Renal pelvis (tissue), 12 donors: ENCODE measurements at places on chromosomes 5 and 9. TPM values are rescaled to one million over a fixed set of nuclear protein-coding genes. Genes with fewer than 3 reads are reported as not detected.

GRCh38 chr5:14414007-14414406 lies 167.6 kb upstream of the OTULINL start:
- DNase-seq: no peak

GRCh38 chr9:70003901-70004714 lies 39.5 kb upstream of the MAMDC2 start:
- no peak for DNase-seq

The PCDHGA7 gene
- polyA plus RNA-seq: 2.2 TPM

DNA sequence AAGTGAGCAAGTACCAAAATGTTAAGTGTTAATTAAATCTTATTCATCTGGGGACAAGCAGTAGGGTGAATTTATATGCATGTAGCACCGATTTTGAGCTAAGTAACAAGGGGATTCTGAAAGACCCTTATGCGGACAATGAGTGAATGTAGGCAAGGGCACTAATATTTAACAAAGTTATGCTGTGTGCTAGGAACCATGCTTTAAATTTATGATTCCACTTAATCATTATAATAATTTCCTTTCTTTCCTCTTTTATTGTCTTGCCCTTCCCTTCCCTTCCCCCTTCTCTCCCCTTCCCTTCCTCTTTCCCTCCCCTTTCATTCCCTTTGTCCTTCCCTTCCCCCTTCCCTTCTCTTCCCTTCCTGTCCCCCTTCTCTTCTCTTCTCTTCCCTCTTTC lies 25.7 kb upstream of the TNC start:
- DNase-seq: no peak

DNA sequence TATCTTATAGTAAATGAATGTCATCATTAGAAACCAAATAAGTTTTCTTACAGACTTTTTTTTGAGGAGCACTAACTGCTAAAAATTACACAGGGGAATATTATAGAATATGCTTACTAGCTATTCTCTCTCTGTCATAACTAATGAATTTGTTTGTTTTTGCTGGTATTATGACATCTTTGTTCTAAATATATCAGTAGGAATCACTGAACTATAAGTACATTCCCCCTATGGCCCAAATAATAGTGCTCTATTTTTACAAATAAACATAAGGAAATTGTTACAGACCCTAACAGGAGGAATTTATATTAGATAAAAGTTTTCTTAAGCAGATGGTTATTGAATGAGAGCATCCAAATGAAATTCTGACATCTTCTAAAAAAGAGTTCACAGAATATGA lies 83.0 kb upstream of the RIOK2 start:
- no peak for DNase-seq

GRCh38 chr5:72494623-72495124 lies 12.5 kb downstream of the ZNF366 start:
- no peak for DNase-seq

- DNase-seq: no peak
These were observed 4.2 kb upstream of the RASGEF1C start for GRCh38 chr5:180213256-180213600.

The NMUR2 gene
- polyA plus RNA-seq: not detected

- DNase-seq: no peak
These were observed 179.0 kb downstream of the YTHDC2 start for GRCh38 chr5:113692466-113692865.
